ENCODE measurements at places on chromosomes 1 and 21.

DNA sequence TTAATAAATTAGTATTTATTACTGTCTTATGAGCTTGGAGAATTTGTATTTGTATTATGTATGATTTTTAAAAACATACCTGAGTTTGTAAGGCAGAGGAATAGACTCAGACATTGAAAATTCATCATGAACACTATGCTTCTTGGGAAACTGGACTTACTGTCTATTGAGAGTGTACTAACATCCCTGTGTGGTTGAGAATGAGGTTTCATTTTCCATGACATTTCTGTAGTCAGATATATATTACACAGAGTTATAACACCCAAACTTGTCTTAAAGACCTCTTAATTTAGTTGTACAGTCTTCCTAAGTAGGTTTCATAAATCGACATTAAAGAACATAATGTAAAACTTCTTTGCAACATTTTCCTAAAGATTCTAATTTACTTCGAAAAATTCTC is 30.0 kb downstream of the PPP2R5A start:
- DNase-seq: no peak

- DNase-seq: no peak
Measured at GRCh38 chr1:11324567-11325165, 51.7 kb downstream of the UBIAD1 start.

DNA sequence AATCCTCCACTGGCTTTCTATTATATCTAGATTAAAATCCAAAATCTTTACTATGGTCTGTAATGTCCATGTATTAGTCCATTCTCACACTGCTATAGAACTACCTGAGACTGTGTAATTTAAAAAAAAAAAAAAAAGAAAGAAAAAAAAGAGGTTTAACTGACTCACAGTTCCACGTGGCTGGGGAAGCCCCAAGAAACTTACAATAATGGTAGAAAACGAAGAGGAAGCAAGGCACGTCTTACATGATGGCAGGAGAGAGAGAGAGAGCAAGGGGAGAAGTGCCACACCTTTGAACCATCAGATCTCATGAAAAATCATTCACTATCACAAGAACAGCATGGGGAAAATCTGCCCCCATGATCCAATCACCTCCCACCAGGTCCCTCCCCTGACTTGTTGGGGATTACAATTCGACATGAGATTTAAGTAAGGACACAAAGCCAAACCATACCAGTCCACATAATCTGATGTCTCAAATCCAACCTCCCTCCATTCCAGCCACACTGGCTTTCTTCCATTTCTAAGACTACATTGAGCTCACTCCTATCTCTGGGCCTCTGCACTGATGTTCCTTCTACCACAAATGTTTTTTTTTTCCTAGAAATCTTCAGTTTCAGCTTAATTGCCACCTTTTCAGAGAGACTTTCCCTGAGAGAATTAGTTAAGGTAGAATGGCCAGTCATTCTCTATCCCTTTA is 92.4 kb downstream of the EIF4G3 start:
- DNase-seq: no peak

- no peak for DNase-seq
Measured at GRCh38 chr1:159927849-159928431, 2.6 kb upstream of the TAGLN2 start.

DNA sequence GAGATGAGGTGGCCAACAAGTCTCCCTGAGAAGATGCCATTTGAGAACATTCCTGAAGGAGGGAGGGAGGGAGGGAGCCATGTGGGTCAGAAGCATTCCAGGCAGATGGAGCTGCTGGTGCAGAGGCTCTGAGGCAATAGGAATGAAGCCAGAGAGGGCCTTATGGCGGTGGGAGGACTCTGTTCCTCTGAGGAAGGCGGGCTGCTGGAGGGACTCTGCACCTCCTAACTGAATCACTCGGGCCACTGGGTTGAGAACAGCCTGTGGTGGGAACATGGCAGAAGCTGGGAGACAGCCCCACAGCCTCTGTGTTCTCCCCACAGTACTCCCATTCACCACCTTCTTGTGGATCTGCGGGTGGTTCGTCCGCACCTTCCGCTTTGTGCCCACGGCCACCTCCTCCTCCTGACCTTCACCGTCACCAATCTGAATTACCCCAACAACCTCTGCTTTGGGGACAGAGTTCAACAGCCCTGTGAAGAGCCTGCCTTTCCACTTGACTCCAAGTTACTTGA is 2.4 kb upstream of the TMEM125 start:
- no peak for DNase-seq

DNA sequence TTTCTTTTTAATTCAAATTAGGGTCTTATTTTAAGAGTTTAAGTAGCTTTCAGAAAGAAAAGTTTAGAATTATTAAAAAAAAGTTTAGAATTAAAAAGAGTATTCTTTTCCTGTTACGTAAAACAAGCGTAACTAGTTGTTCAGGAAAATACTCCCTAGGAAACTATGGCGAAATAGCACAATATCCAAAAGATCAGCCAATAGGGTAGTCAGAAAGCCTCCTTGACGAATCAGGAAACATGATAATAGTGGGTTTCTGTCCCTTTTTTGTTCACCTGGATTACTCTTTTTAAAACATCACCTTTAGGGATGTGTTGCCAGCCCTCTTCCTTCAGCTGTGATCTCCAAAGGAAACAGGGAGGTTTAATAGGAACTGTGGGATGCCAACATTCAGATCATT is 25.2 kb downstream of the S1PR1 start:
- DNase-seq: no peak

GRCh38 chr1:169466259-169467230 is 19.2 kb downstream of the SLC19A2 start:
- peak; percentile 8 for DNase-seq

GRCh38 chr1:87723193-87723592 is 394.5 kb downstream of the LMO4 start:
- DNase-seq: no peak

- DNase-seq: no peak
Measured at GRCh38 chr1:205240118-205240517, 12.4 kb downstream of the TMCC2 start.

- no peak for DNase-seq
Measured at GRCh38 chr1:245858022-245858721, 648.9 kb downstream of the SMYD3 start.
